Ammon's horn (tissue), 1 donor: ENCODE measurements at places on chromosomes 4 and X.

- DNase-seq = no peak
Observed at GRCh38 chr4:172344308-172344938, 531.2 kb downstream of the GALNTL6 start.

DNA sequence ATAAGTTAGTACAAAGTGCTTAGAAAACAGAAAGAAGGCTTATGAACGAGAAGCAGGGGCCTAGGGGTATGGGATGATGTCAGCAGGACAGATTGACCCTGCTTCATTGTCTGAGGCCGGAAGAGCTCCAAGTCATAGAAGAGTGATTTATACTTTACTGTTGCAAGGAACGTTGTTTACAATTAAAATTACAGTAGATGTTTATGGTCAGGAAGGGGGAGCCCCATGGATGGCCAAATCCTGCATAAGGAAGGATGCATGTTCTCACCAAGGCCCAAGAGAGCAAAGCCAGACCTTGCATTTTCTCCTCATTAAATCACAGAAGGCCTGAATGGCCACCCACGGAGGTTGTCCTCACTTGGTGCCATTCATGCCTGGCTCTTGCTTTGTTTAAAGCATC, 115.3 kb downstream of the LDB2 start:
- no peak for DNase-seq

DNA sequence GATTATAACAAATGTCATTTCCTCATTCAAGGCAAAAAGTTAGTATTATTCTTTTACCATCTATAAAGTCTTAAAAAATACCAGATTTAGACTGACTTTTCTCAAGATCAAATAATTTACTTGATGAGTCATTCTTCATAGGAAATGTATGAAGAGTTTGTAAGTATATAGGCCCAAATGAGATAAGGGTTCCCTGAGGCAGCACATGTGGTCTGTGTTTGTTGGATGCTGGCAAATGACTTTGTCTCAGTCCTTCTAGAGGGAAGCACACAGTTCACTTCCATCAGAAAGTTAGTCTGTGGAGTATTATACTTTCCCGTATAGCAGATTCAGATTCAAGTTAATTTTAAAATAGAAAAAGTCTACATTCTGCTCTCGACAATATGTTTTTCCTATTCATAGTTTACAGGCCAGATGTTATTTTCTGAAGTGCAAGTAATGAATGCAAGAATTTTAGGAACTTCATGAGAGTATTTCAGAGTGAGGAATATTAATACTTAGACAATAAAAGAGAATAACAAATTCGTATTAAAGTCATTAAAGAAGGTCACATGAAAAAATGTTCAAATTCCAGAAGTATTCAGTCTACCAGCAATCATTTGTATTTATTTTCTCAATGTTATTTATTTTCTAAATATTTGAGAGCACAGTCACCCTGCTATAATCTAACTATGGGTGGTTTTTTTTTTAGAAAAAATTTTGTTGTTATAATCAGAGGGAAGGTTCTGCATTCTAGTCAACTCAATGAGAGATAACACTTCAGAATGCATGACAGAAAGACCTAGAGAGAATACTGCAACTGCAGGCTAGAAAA, 601.8 kb upstream of the ZFP42 start:
- DNase-seq = no peak

- DNase-seq = no peak
Observed at GRCh38 chr4:94695384-94695783, 62.4 kb upstream of the BMPR1B start.
